AG20443 (cell line): ENCODE measurements at places on chromosomes 11 and 22.

GRCh38 chr22:50302041-50302541 is 5.4 kb downstream of the PLXNB2 start:
- DNase-seq: peak; percentile 48

DNA sequence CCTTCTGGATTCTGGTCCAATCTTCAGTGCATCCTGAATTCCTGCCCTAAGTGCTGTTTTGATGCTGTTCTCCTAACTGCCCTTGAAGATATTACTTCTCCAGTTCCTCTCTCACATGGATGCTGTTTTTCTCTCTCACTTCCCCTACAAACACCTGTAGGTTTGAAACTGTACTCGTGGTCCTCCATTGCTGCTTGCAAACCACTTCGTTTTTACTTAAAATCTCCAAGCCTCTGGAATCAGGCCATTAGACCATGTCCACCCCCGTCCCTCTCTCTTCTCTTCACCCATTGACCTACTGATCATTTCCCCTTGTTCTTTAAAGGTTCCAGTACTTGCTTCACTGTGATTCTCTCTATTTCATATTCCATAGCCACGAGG is 988.1 kb downstream of the NTM start:
- DNase-seq: no peak

DNA sequence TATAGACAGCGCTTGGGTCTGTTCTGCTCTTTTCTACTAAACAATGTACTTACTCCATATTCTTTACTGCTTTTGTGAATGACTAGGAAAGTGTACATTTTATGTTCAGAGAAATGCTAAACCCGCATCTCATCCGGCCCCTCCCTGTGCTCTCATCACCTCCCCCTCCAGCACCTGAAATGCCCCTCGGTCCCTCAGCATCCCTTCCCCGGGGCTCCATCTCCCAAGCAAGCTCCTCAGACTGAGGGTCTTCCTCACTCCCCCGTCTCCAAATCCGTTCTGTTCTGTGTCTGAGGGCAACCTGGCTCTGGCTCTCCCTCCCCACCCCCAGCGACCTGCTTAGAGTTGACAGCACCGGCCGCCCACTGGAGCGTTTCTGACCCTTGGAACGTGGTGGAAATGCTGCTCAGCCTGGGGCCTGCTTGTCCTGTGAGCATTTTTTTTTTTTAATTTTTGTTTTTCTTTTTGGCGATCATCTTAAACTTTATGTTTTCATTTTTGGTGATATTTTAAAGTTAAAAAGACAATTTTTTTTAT is 1.4 kb downstream of the SELENOO start:
- no peak for DNase-seq

- DNase-seq: no peak
Measured at GRCh38 chr11:95435628-95436353, 204.8 kb upstream of the SESN3 start.

GRCh38 chr22:16960220-16960883 is 47.7 kb downstream of the GAB4 start:
- peak; percentile 11 for DNase-seq

GRCh38 chr22:37492428-37493344 is 6.5 kb upstream of the MFNG start:
- peak; percentile 73 for DNase-seq

DNA sequence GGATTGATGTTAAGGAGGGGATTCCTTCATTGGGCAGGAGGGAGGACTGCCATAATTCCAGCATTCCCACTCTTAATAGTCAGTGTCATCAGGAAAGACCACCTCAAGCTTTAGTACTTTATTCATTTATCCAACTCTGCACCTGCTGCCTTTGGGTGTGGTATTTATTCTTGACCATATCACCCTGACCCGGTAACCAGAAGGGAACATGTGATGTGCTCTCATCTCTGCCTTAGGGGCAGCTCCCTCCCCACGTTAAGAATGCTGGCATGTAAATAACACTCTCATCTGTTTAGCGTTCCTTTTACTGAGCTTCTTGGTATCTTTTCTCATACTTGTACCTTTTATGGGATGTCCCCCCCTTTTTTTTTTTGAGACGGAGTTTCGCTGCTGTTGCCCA is 7.7 kb downstream of the CAT start:
- DNase-seq: no peak

DNA sequence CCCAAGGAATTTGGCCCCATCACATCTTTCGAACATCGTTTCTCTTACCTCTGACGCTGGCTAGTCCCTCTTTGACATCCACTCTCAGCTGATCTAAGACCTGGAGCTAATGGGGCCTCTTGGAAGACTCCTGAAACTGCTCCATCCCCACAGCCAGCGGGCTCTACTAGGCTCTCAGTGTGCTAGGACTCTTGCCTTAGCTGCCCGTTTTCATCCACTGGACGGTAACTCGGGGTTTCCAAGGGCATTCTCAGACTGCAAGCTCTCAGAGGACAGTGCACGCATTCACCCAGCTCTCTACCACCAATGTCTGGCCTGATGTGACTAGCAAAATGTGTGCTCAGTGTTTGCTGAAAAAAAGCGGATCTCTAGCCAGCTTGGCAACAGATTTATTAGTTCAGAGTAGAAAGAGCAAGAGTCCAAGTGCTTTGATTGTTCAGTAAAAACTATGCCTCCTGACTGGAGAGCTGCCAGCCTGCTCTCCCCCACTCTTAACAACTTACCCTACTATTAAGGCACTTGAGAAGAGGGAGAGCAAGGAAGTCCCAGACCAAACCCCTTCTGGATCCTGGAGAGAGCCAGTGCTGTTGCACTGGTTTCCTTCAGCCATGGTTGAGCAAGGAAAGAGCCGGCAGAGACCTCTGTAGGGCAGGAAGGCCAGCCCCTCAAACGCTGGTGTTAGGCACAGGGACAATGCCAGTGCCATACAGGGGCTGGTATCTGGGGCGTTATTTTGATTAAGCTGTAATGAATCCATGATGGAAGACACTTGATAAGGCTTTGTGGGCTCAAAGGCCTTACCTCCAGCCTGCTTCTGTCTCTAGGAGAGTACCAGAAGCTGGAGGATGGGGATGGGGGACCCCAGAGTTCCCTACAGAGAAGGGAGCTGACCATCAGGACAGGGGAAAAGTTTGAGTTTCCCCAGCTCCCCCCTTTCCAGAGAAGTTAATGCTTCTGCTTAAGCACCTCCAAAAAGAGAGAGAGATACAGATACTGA is 9.2 kb downstream of the RELA start:
- no peak for DNase-seq

GRCh38 chr11:66543263-66544107 is 2.4 kb downstream of the ZDHHC24 start:
- no peak for DNase-seq

GRCh38 chr22:48236261-48236660 is 1473.8 kb downstream of the TBC1D22A start:
- no peak for DNase-seq

GRCh38 chr11:94326947-94327346 is 22.6 kb downstream of the IZUMO1R start:
- no peak for DNase-seq

- peak; percentile 51 for DNase-seq
Measured at GRCh38 chr11:14500181-14500651, 605 bp upstream of the COPB1 start.

DNA sequence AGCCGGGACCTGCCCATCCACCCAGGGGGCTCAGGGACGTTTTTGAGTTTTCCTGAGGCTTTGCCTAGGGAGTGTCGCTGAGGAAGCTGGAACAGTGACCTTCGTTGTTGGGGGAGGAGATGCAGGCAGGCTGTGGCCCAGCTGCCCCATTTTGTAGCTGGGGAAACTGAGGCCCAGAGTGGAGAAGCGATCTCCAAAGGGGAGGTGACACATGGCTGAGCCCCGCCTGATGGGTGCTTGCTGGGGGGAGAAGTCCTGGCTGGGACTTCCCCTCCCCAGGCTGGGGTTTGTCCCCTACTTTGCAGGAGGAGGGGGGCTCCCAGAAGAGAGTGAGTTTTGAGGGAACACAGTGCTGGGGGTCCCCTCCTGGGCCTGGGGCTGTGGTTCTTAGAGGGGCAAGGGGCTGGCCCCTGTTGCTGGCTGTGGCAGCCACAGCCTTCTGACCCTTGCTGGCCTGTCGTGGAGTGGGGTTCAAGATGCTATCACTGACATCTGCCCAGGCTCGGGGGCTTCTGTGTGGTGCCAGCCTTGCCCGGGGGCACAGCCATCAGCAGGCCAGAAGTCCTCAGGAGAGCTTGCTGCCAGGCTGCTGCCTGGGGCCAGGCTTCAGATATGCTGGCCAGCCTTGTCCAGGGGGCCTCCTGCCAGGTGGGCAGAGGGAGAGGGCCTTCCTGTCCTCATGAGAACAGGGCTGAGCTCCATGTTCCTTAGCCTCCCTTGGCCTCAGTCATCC is 21.4 kb downstream of the KCNQ1 start:
- DNase-seq: peak; percentile 10

GRCh38 chr11:14891143-14892035 is 642 bp downstream of the CYP2R1 start:
- peak; percentile 96 for DNase-seq
